CD4-positive, alpha-beta T cell treated with Interleukin-12 subunit alpha and Interleukin-12 subunit beta, for 1 hour (primary cell): ENCODE measurements at places on chromosomes 7 and 10.

DNA sequence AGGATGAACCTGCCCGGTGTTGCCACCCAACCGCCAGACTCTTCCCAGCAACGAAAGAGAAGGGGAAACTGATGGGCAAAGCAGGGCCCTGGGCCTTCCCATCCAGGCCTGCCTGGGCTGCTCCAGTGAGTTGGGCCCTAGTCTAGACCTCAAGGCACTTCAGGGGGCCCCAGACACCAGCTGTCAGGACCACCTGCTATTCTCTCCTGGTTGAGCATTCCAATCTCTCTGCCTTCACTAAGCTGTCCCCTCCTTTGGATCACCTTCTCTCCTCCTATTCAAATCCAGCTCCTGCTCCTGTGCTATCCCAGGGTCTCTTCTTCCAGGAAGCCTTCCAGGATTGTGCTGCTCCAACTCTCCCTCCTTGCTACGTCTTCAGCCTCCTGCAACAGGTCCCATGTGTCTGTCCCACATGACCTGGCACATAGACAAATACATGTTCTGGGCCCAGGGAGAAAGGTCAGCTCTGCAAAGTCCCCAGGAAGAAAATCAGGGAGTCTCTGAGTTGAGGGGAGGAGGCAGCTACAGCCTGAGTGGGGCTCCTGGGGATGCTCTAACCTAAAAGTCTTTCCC is 3.1 kb downstream of the STX1A start:
- DNase-seq: no peak

- no peak for DNase-seq
Observed at GRCh38 chr7:81008901-81009300, 90.0 kb upstream of the SEMA3C start.

- DNase-seq: no peak
Observed at GRCh38 chr7:3655635-3656034, 354.6 kb downstream of the SDK1 start.

DNA sequence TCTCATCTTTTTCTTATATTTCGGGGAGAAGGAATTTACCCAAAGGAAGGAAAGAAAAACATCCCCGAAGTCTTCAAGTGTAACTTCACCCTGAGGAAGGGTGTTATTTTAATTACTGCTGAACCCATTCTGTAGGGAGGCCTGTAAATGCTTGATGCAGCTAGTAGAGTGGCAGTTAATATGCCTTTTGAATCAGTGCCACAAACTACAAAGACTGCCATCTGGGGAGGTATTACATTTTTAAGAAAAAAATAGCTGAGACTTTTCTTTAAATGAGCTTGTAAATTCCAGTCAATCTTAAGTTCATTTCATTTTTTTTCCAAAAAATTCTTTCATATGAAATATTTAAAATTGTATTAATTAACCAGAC is 233.1 kb upstream of the FERD3L start:
- DNase-seq: no peak

- DNase-seq: no peak
Observed at GRCh38 chr7:84157171-84157570, 37.4 kb downstream of the SEMA3A start.

DNA sequence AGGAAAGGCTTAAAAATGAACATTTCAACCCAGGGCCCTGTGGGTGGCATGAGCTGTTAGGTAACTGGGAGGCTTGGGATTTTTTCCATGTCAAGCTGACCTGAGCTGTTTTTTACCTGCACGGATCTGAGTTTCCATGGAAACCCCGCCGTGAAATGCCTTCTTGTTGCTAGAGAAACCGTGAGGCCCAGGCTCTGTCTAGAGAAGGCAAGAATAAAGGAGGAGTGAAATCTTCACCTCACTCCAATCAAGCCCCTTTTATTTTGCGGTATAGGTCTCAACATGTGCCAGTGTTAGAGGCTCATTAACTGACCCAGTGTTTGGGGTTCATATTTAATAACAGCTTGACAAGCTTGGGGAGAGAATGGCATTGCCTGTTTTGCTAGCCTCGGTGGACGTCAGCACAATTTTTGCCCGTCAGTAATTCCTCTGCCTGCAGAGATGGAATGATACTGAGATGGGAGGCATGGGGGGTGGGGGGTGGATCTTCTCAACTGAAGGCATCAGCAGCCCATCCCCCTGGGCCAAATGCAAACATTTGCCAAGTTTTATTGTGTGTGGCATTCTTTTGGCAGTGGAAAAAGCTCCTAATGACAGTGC is 48.9 kb upstream of the PDCD4 start:
- DNase-seq: no peak
